ENCODE measurements at places on chromosomes 6 and 20.

DNA sequence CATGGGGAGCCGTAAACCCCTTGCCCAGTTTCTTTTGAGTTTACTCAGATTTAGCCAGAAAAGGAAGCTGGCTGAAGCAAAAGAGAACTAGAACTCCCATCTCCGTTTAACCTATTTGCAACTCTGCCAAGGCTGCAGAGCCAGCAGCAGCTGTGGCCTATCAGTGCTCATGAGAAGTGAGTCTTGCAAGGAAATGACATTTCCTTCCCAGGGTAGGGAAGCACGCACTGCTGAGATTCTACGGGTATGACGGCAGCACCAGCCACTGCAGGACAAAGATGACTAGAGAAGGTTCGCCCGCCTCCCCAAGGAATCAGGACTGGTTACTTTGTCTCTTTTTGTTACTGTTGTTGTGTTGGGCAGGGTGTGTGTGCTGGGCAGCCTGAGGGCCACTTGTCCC is 47.6 kb downstream of the PPP1R3G start:
- no peaks in the 10 kb centered on the region for H3K27me3 ChIP-seq
- no peaks in the 10 kb centered on the region for H3K36me3 ChIP-seq
- H3K27ac ChIP-seq: no peak overlapping the region
- no peak for DNase-seq

DNA sequence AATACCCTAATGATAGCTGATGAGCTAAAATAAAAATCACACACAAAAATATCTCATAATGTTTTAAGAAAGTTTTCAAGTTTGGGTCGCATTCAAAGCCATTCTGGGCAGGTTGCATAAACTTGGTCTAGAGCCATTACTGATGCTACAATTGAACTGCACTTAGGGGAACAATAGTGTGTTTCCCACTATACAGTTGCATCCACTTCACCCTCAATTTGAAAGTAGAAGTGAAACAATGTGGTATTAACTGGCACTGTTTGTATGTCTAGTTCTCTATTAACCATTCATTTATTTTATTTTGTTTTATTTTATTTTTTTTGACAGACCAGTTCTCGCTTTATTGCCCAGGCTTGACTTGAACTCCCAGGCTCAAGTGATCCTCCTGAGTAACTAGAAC is 23.0 kb upstream of the STK38 start:
- no peaks in the 10 kb centered on the region for H3K36me3 ChIP-seq
- no peaks in the 10 kb centered on the region for H3K27me3 ChIP-seq
- peaks cover 6% of the 10 kb centered on the region for H3K4me1 ChIP-seq
- DNase-seq: no peak

- peaks cover 16% of the 10 kb centered on the region for H3K36me3 ChIP-seq
- peak overlapping the region; percentile 67 for H3K4me3 ChIP-seq
- no peak for DNase-seq
Measured at GRCh38 chr6:33789550-33789895, 593 bp upstream of the LEMD2 start.

DNA sequence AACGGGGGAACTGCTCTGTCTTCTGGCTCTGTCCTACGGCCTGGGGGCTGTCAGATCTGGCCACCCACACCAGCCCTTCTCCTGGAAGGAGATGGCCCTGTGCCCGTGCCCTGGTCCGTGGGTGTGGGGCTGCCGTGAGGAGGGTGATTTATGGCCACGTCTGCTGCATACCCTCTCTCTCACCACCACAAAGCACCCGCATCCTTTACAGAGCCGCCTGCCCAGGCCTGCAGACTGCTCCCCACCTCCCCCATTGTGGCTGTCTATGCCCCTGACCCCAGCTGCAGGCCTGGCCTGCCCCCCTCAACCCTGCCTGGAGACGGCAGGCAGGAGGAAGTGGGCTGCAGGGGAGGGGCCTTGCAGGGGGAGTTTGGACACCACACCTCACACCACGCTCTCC is 72.7 kb upstream of the GATA5 start:
- no peak overlapping the region for H3K27ac ChIP-seq
- peaks cover 31% of the 10 kb centered on the region for H3K27me3 ChIP-seq
- H3K36me3 ChIP-seq: no peaks in the 10 kb centered on the region

DNA sequence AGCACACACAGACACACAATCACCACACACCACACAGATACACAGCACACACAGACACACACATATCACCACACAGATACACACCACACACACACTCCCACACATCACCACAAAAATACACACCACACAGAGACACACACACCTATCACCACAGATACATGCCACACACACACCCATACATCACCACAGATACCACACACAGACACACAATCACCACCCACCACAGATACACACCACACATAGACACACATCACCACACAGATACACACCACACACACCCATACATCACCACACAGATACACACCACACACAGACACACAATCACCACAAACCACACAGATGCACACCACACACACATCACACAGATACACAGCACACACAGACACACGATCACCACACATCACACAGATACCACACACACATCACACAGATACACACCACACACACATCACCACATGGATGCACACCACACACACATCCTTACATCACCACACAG is 74.0 kb downstream of the GRM4 start:
- H3K4me3 ChIP-seq: no peak overlapping the region
- no peak for DNase-seq
- H3K27ac ChIP-seq: no peak overlapping the region
- no peaks in the 10 kb centered on the region for H3K36me3 ChIP-seq
- H3K27me3 ChIP-seq: no peaks in the 10 kb centered on the region

DNA sequence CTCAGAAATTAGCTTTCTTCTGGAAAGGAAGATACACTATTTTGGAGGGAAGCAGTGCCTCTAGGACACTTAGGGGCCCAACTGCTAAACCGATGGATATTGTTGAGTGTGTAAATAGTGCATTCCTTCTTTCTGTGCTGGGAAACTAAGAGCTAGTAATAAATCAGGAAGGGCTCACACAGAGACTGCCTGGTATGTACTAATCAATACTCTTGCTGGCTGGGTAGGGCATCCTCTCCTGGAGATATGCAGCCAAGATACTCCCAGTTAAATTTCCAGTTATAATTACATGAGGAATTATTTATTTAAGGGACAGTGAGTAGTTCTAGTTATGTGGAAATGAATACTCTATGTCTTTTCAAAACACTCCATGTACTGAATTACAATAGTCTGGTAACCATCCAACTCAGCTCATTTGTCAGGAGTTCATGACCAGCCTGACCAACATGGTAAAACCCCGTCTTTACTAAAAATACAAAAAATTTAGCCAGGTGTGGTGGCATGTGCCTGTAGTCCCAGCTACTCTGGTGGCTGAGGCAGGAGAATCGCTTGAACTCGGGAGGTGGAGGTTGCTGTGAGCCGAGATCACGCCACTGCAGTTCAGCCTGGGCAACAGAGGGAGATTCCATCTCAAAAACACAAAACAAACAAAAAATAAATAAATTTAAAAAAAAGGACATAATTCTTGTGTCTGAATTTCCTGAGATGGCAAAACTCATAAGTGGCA is 100.0 kb downstream of the OR2B2 start:
- H3K4me3 ChIP-seq: peak overlapping the region; percentile 44
- DNase-seq: no peak
- peaks cover 11% of the 10 kb centered on the region for H3K36me3 ChIP-seq
- H3K4me1 ChIP-seq: peaks cover 62% of the 10 kb centered on the region
- peak overlapping the region; percentile 98 for H3K27ac ChIP-seq
- peaks cover 6% of the 10 kb centered on the region for H3K27me3 ChIP-seq

- no peak for DNase-seq
- H3K27me3 ChIP-seq: no peaks in the 10 kb centered on the region
- peaks cover 10% of the 10 kb centered on the region for H3K36me3 ChIP-seq
- no peak overlapping the region for H3K27ac ChIP-seq
- no peak overlapping the region for H3K4me3 ChIP-seq
- peaks cover 33% of the 10 kb centered on the region for H3K4me1 ChIP-seq
Measured at GRCh38 chr6:110537208-110538123, 61.1 kb upstream of the SLC22A16 start.

- peak overlapping the region; percentile 65 for H3K27ac ChIP-seq
- H3K36me3 ChIP-seq: peaks cover 7% of the 10 kb centered on the region
- DNase-seq: no peak
- peaks cover 38% of the 10 kb centered on the region for H3K4me1 ChIP-seq
Measured at GRCh38 chr20:5153612-5154542, 27.1 kb downstream of the CDS2 start.

GRCh38 chr6:30890646-30891449 is 6.5 kb downstream of the DDR1 start:
- no peaks in the 10 kb centered on the region for H3K27me3 ChIP-seq
- DNase-seq: no peak
- no peak overlapping the region for H3K4me3 ChIP-seq

DNA sequence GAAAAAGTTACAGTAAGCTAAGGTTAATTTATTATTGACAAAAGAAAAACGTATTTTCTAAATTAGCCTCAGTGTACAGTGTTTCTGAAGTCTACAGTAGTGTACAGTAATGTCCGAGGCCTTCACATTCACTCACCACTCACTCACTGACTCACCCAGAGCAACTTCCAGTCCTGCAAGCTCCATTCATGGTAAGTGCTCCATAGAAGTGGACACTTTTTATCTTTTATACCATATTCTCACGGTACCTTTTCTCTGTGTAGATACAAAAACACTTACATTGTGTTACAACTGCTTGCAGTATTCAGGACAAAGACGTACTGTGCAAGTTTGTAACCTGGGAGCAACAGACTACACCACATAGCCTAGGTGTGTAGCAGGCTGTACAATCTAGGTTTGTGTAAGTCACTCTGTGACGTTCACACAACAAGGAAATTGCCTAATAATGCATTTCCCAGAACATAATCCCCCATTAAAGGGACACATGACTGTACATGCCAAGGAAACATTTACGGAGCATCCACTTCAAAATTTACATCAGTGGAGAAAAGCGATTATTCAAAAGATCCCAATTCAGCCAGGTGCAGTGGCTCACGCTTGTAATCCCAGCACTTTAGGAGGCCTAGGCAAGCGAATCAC is 133.4 kb downstream of the BANF2 start:
- H3K27ac ChIP-seq: no peak overlapping the region
- no peaks in the 10 kb centered on the region for H3K4me1 ChIP-seq
- peaks cover 17% of the 10 kb centered on the region for H3K27me3 ChIP-seq
- no peak for DNase-seq

- H3K27ac ChIP-seq: no peak overlapping the region
- no peak for DNase-seq
- peaks cover 10% of the 10 kb centered on the region for H3K36me3 ChIP-seq
- no peaks in the 10 kb centered on the region for H3K27me3 ChIP-seq
- no peaks in the 10 kb centered on the region for H3K4me1 ChIP-seq
- H3K4me3 ChIP-seq: no peak overlapping the region
Measured at GRCh38 chr6:87600576-87600975, 10.6 kb downstream of the ORC3 start.

GRCh38 chr6:114281496-114281895 is 61.3 kb downstream of the HS3ST5 start:
- DNase-seq: no peak
- no peak overlapping the region for H3K4me3 ChIP-seq
- peaks cover 3% of the 10 kb centered on the region for H3K27me3 ChIP-seq

- H3K27ac ChIP-seq: no peak overlapping the region
- H3K4me3 ChIP-seq: no peak overlapping the region
- no peaks in the 10 kb centered on the region for H3K36me3 ChIP-seq
- no peaks in the 10 kb centered on the region for H3K4me1 ChIP-seq
- no peaks in the 10 kb centered on the region for H3K27me3 ChIP-seq
Measured at GRCh38 chr20:57108742-57109570, 157.5 kb downstream of the BMP7 start.

GRCh38 chr6:35018746-35019145 is 122.4 kb downstream of the TCP11 start:
- no peaks in the 10 kb centered on the region for H3K4me1 ChIP-seq
- H3K4me3 ChIP-seq: no peak overlapping the region

DNA sequence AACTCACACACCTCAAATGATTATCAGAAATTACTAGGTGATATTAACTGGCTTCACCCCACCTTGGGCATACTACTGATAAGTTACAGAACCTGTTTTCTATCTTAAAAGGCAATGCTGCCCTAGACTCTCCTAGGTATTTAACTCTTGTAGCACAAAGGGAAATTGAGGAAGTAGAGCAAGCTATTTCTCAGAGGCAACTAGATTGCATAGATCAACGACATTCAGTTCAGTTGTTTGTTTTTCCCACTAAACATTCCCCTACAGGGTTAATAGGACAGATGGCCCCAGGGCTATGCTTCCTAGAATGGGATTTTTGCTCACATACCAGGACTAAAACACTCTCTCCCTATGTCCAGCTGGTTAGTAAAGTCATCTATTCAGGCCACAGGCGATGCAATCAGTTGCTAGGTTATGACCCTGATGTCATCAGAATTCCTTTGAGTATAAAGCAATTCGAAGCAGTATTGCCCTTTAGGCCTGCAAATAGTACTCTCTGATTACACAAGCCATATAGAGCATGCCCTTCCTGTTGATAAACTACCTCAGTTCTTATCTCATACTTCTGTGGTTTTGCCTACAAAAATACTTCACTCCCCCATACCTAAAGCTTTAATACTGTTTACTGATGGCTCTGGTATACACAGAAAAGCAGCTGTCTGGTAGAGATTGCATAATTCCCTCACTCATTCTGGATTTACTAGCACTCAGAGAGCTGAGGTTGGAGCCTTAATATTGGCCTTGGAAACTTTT is 67.4 kb upstream of the ASCC3 start:
- DNase-seq: no peak
- no peaks in the 10 kb centered on the region for H3K4me1 ChIP-seq
- H3K36me3 ChIP-seq: no peaks in the 10 kb centered on the region
- H3K27ac ChIP-seq: no peak overlapping the region
- no peak overlapping the region for H3K4me3 ChIP-seq

DNA sequence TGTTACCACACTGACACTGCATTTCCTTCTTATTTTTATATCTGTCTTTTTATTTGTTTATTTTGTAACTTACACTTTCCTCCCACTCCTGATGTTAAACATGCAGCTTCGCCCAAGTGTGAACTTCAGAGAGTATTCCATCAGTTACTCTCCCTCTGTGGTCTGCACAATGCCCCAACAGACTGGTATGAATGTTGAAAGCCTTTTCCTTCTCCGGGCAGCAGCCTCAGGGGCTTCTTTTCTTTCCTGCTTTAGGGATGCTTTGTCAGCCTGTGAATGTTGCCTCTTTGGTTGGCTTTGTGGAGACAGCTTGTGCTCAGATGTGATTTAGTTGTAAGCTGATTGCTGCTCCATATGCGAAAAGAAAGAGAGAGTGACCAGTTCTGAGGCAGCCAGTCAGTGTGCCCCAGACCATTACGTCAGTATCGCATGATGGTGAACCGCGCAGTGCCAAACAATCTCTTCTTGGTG is 44.0 kb downstream of the SMPDL3A start:
- no peak for DNase-seq
- H3K4me1 ChIP-seq: no peaks in the 10 kb centered on the region
- H3K27me3 ChIP-seq: peaks cover 5% of the 10 kb centered on the region
- H3K36me3 ChIP-seq: no peaks in the 10 kb centered on the region
- H3K27ac ChIP-seq: no peak overlapping the region
- no peak overlapping the region for H3K4me3 ChIP-seq

- peaks cover 26% of the 10 kb centered on the region for H3K36me3 ChIP-seq
- peaks cover 43% of the 10 kb centered on the region for H3K4me1 ChIP-seq
Measured at GRCh38 chr6:163457637-163458561, 43.4 kb downstream of the QKI start.

- peaks cover 21% of the 10 kb centered on the region for H3K36me3 ChIP-seq
- no peaks in the 10 kb centered on the region for H3K27me3 ChIP-seq
- peak overlapping the region; percentile 98 for H3K4me3 ChIP-seq
- H3K27ac ChIP-seq: peak overlapping the region; percentile 89
Measured at GRCh38 chr6:44126320-44127149, 717 bp downstream of the MRPL14 start.

- H3K4me1 ChIP-seq: peaks cover 29% of the 10 kb centered on the region
- peaks cover 25% of the 10 kb centered on the region for H3K36me3 ChIP-seq
- H3K27me3 ChIP-seq: no peaks in the 10 kb centered on the region
- DNase-seq: no peak
- no peak overlapping the region for H3K27ac ChIP-seq
- H3K4me3 ChIP-seq: no peak overlapping the region
Measured at GRCh38 chr20:49540232-49540620, 27.7 kb downstream of the PTGIS start.
